ENCODE measurements at places on chromosomes 3 and 15. TPM values are rescaled to one million over a fixed set of nuclear protein-coding genes. Genes with fewer than 3 reads are reported as not detected.

Gene KBTBD13
- 1.6 TPM for total RNA-seq

Gene LYZL4
- not detected for total RNA-seq

Gene KNG1
- total RNA-seq: 0.13 TPM

DNA sequence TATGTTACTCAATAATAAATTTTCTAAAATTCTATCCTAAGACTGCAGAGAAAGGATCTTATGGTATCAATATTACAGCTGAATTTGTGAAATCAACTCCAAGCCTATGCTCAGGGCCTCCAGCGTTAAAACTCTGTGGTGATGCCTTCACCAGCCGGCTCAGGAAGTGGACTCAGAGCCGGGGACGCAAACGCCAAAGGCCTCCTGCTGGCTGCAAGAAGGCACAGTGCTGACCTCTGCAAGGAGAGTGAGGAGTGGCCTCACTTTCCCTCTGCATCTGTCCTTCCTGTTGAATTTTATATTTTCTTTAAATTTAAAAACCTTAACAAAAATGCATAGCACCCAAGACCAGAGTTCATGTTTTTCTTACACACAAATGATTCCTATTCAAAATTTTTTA, 48.5 kb downstream of the HERC2 start:
- no peak for DNase-seq
- peaks cover 37% of the 10 kb centered on the region for H3K36me3 ChIP-seq
- no peaks in the 10 kb centered on the region for H3K27me3 ChIP-seq
- H3K27ac ChIP-seq: no peak overlapping the region

- peak; percentile 33 for DNase-seq
- peaks cover 6% of the 10 kb centered on the region for H3K4me1 ChIP-seq
- H3K27ac ChIP-seq: no peak overlapping the region
- H3K4me3 ChIP-seq: no peak overlapping the region
These were observed 25.6 kb upstream of the ARL8B start for GRCh38 chr3:5096336-5097008.

DNA sequence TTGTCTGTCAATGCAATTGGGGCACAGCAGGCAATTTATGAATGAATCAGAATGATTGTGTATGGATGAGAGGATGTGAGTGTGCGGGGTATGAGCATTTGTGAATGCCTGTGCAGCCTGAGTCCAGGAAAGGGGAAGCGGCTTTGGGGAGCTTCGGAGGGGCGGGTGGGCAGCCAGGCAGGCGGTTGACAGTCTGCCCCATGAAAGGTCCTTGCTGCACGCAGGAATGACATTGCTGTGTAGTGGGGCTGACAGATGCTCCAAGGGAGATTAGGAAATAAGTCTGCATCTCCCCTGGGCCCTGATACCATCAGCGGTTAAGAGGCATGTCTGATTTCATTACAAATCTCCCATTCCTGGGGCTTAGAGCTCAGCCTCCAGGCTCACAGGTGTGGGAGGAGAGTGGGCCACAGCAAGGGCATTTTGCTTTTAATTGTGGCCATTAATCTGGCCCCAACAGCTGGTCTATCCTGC, 26.4 kb upstream of the TSPAN3 start:
- no peaks in the 10 kb centered on the region for H3K36me3 ChIP-seq
- no peaks in the 10 kb centered on the region for H3K27me3 ChIP-seq
- DNase-seq: no peak
- no peak overlapping the region for H3K4me3 ChIP-seq
- peaks cover 5% of the 10 kb centered on the region for H3K4me1 ChIP-seq

DNA sequence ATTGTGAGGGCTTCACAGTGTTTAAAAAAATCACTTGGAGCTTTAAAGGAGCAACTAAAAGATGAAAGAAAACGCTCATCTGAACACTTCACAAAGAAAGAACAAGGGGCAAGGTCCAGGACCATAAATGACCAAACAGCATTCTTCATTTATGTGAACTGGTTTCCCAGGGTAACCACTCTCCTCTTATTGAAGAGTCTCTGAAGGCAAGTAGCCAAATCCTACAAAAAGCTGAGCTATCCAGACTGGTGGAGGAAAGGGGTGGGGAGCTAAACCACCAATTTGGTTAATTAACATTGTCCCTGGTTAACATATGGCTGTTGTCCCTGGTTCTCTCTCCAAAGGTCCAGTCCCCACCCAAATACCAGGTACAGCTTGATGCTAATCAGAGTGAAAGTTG, 58.1 kb downstream of the OSBPL10 start:
- H3K27ac ChIP-seq: no peak overlapping the region
- DNase-seq: peak; percentile 40
- no peaks in the 10 kb centered on the region for H3K27me3 ChIP-seq
- no peak overlapping the region for H3K4me3 ChIP-seq

GRCh38 chr3:186571644-186572013, 1.1 kb downstream of the DNAJB11 start:
- H3K27me3 ChIP-seq: no peaks in the 10 kb centered on the region
- H3K4me3 ChIP-seq: peak overlapping the region; percentile 3
- H3K4me1 ChIP-seq: peaks cover 17% of the 10 kb centered on the region
- H3K27ac ChIP-seq: no peak overlapping the region
- DNase-seq: no peak

DNA sequence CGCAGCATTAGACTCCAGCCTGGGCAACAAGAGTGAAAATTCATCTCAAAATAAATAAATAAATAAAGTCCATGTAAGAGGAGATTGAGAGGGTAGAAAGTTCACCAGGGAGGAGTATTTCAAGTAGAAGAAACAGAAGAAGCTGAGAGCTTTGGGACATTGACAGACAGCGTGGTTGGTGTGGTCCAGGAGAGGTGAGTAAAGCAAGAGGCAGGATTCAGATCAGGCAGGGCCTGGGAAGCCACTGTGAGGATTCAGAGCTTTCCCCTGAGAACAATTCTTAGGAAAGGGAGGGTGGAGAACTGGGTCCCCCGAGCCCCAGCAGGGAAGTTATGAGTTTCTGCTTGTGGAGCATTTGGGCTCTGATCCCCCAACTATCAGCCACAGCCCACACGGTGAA, 54.2 kb upstream of the AMOTL2 start:
- H3K4me1 ChIP-seq: peaks cover 10% of the 10 kb centered on the region
- H3K27me3 ChIP-seq: no peaks in the 10 kb centered on the region
- no peak for DNase-seq

GRCh38 chr15:89396723-89397652, 62.4 kb upstream of the POLG start:
- peaks cover 93% of the 10 kb centered on the region for H3K27me3 ChIP-seq
- H3K27ac ChIP-seq: no peak overlapping the region
- H3K4me3 ChIP-seq: no peak overlapping the region

- DNase-seq: peak; percentile 94
- H3K36me3 ChIP-seq: peaks cover 39% of the 10 kb centered on the region
- H3K27ac ChIP-seq: peak within 1 kb of the TSS; percentile 96
- H3K27me3 ChIP-seq: no peaks in the 10 kb centered on the region
These were observed at the start of gene FAM131A for GRCh38 chr3:184337399-184337714. Gene FAM131A (plus strand): TSS chr3:184337600. CDS start chr3:184337631, 31 bp downstream.

DNA sequence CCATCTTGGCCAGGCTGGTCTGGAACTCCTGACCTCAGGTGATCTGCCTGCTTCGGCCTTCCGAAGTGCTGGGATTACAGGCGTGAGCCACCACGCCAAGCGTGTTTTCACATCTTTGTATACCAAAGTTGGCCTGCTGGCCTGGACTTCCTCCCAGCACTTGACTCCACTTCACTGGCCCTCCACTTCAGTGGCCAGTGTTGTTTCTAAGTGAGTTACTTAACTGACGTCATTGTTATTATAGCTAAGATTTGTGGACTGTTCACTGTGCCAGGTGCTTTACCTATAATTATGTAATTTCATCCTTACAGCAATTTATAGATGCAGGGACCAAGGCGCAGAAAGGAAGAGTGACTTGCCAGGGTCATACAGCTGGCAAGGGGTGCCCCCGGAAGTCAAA, 52.0 kb downstream of the HRH1 start:
- H3K4me3 ChIP-seq: no peak overlapping the region
- no peaks in the 10 kb centered on the region for H3K36me3 ChIP-seq
- H3K4me1 ChIP-seq: peaks cover 16% of the 10 kb centered on the region
- no peaks in the 10 kb centered on the region for H3K27me3 ChIP-seq
- DNase-seq: no peak

DNA sequence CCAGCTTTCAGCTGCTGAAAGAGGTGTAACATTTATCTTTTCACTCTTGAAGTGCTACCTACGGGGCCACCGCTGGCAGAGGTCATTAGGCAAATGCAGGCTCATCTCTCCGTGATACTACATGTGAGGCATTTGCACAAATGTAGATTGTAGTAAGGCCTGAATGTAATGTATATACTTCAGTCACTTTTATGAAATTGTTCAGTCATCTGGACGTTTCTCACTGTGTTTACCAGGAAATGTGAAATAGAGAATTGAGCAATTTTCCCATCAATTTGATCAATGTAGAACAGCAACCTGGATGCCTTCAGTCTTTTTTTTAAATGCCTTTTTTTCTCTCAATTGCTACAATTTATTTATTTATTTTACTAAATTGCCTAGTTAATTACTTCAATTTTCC, 368.3 kb upstream of the AZI2 start:
- no peaks in the 10 kb centered on the region for H3K27me3 ChIP-seq
- no peak overlapping the region for H3K27ac ChIP-seq
- no peak for DNase-seq
- no peaks in the 10 kb centered on the region for H3K4me1 ChIP-seq

DNA sequence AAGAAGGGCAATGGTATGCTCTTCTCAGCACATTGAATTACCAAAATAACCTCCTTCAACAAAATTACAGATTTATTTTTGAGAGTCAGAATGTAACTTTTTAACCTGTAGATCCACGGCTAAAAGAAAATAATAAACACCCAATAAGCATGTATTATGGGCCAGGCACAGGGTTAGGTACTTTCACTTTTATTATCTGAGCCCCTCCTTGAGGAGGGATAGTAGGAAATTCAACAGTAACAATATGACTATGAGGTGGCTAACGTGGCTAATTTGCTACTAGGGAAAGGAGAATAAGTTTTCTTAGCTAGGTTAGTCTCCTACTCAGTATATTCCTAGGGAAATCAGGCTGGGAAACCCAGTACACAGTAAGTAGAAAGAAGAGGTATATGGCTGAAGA, 306.9 kb downstream of the GAP43 start:
- no peak for DNase-seq
- no peak overlapping the region for H3K4me3 ChIP-seq
- H3K4me1 ChIP-seq: no peaks in the 10 kb centered on the region
- H3K27me3 ChIP-seq: no peaks in the 10 kb centered on the region
- H3K27ac ChIP-seq: no peak overlapping the region
- H3K36me3 ChIP-seq: no peaks in the 10 kb centered on the region

DNA sequence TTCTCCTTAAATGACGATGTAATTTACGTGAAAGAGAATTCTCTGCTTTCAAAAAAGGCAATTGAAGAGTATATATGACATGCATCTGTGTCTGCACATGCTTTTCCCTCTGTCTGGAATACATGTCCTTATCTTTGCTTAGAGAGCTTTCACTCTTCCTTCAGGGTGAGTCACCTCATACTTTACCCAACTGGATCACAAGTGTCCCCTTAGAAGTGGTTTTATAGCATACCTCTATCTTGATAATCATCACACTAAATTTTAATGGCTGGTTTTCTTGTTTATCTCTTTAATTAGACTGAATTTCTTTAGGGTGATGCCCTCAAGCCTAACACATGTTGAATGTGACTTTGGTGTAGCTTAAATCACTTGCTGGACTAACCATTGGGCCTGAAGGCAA, 178.9 kb downstream of the SV2B start:
- no peaks in the 10 kb centered on the region for H3K36me3 ChIP-seq
- H3K4me3 ChIP-seq: no peak overlapping the region
- no peaks in the 10 kb centered on the region for H3K27me3 ChIP-seq
- H3K27ac ChIP-seq: no peak overlapping the region
- H3K4me1 ChIP-seq: no peaks in the 10 kb centered on the region
- DNase-seq: no peak

All from muscle of leg (tissue), 16 donors.